Inflammatory macrophage treated with lipopolysaccharide for 1 hour (primary cell): ENCODE measurements at places on chromosomes 6 and 20.

DNA sequence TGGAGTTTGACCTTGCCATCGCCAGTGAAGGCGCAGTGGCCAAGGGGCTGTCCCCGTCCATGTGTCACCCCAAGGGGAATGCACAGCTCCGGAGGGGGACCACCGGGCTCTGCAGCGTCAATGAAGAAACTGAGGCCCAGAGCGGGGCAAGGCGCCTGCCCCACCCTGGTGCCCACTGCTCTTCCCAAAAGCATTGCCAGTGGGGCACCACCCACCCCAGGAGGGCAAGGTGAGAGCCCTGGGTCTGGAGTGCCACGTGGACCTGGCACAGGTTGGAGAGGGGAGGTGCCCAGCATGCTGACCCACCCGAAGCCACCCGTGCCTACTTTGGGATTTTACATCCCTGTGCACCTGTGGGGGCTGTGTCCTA lies 8.3 kb downstream of the NTSR1 start:
- no peak for DNase-seq

DNA sequence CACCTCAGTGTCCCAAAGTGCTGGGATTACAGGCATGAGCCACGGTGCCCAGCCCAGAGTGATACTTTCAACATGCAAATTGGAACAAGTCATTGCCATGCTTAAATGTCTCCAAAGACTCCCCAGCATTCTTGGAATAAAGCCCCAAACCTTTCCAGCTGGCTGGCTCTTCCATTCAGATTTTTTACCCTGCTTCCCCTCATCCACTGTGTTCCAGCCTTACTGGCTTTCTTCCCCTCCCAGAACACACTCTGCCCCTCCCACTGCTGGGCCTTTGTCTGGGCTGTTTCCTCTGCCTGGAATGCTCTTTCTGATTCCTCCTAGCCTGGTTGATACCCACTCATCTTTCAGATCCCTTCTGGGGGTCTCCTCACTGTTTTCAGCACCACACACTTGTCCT lies 40.1 kb upstream of the NNAT start:
- no peak for DNase-seq

- DNase-seq, result no peak
Observed at GRCh38 chr6:22271081-22271480, 25.8 kb downstream of the PRL start.

- no peak for DNase-seq
Observed at GRCh38 chr6:159904497-159904911, 13.7 kb downstream of the MAS1 start.

- DNase-seq, result no peak
Observed at GRCh38 chr6:107646776-107647438, 157.0 kb downstream of the SOBP start.

DNA sequence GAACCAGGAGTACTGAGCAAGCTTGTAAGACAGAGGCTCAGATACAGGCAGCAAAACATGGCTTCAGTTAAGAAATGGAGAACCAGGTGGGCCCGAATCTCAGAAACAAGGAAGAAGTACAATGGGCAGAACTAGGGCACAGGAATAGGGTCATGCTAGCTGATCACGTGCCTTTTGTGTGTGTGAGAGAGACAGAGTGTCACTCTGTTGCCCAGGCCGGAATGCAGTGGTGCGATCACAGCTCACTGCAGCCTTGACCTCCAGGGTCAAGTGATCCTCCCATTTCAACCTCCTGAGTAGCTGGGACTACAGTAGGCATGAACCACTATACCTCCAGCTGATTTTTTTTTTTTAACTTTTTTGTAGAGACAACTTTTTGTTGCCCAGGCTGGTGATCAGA lies 257.8 kb downstream of the UST start:
- no peak for DNase-seq

- no peak for DNase-seq
Observed at GRCh38 chr6:167564416-167565250, 239.7 kb downstream of the TTLL2 start.

GRCh38 chr6:109920911-109921310 lies 57.2 kb upstream of the GPR6 start:
- no peak for DNase-seq

- no peak for DNase-seq
Observed at GRCh38 chr20:48283470-48284110, 498.3 kb upstream of the SULF2 start.
